ENCODE measurements at places on chromosomes 4 and X.

DNA sequence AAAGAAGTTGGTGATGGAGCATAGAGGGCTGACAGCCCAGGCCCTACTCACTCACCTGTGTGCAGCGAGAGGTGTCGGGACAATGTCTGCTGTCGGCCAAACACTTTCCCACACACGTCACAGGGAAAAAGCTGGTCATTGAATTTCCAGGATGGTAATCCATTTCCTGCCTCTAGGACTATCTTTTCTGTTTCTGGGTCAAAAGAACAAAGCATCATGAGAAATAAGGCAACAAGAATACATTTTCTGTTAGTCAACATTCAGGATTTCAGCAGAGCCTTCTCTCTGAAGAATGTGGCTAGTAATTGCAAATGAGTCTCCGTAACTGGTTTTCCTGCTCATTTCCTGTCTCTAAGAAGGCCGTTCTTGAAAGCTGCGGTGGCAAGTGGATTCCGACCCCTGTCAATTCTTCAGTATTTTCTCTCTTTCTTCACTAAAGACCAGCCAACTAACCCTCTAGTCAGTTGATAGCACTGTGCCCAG lies 99.4 kb downstream of the C4orf51 start:
- peak; percentile 25 for DNase-seq

DNA sequence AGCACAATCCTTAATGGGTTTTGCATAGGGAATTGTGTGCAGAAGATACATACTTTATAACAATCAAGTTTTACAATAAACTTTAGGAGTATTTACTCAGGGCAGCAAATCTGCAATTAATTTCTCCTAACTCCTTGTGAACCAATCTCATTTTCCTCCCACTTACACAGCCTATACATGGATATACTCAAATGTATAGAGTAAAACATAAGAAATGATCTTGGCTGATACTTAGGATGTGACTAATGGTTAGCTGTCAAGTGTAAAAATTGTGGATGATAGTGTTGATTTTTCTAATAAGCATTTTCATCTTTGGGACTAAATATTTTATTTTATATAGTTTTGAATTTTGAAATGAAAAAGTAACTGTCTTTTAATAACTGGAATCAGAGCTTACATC lies 759.6 kb downstream of the GRID2 start:
- peak; percentile 1 for DNase-seq

GRCh38 chr4:176464748-176465147 lies 145.0 kb downstream of the SPCS3 start:
- DNase-seq: no peak

DNA sequence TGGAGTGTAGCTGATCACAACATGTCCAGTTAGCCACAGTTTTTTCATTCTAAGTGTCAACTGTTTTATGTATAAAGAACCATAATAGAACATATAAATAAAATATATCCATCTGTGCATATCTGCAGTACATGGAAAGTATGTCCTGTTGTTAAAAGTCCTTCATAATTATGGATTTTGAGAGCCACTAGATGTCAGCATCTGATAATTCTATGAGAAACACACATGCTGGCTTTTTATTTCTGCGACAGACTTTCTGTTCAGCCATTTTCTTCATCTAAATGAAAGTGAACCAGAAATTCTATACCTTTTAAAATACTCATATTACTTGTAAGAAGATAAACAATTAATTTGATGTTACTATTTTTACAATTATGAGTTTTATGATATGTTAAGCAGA lies 251.5 kb downstream of the GPM6A start:
- DNase-seq: peak; percentile 6

Data from fibroblast of skin of right quadriceps (primary cell).